ENCODE measurements at places on chromosomes 5 and 9.

DNA sequence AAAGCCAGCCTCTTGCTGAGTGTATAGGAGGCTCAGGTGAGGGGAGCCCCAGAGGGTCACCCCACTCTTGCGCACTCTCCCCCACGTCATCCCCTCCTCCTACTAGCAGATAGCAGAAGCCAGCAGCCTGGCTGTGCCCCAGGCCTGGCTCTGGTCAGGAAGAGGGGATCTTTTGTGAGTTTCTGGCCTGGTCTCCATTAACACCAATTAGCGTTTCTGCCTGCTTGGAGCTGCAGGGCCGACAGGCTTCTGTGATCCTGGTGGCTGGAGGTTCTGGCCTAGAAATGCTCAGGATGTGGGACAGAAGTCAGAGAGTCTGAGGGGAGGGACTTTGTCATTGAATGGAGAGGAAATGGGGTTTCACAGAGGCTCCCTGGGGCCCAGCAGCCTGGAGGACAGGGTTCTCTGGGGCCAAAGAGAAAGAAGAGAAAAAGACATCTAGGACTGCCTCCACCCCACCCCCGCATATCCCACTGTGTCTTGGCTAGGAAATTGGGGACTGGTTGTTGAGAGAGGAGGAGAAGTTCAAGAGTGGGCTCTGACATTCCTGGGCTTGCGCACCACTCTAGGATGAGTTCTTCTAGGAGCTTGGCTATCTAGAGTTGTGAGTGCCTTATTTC is 47.5 kb upstream of the ARAP3 start:
- no peak for ATAC-seq

DNA sequence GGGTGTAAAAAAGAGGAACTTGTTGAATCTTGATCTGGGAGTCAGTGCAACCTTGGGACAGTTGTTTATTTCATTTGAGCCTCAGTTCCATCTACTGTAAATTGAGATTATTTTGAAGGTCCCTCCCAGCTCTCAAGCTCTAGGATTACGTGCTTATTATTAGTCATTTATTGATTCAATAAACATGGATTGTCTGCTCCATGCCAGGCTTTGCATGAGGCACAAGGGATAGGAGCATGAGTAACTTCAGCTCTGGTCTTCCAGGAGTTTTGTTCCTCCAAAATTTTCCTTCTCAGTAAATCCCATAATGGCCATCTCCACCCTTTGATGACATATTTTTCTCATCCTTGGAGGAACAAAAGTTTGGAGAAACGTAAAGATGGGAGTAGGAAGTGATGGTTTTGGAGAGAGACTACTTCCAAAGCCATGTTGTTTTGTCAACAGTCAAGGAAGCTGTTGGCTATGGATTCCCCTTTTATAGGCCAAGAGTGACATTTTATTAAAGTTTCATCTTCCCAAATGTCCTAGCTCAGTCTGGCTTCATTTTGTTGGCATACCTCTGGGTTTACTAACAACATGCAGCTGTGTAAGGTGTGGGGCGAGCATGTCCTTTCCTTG is 244.6 kb downstream of the DMRT2 start:
- ATAC-seq, result no peak

DNA sequence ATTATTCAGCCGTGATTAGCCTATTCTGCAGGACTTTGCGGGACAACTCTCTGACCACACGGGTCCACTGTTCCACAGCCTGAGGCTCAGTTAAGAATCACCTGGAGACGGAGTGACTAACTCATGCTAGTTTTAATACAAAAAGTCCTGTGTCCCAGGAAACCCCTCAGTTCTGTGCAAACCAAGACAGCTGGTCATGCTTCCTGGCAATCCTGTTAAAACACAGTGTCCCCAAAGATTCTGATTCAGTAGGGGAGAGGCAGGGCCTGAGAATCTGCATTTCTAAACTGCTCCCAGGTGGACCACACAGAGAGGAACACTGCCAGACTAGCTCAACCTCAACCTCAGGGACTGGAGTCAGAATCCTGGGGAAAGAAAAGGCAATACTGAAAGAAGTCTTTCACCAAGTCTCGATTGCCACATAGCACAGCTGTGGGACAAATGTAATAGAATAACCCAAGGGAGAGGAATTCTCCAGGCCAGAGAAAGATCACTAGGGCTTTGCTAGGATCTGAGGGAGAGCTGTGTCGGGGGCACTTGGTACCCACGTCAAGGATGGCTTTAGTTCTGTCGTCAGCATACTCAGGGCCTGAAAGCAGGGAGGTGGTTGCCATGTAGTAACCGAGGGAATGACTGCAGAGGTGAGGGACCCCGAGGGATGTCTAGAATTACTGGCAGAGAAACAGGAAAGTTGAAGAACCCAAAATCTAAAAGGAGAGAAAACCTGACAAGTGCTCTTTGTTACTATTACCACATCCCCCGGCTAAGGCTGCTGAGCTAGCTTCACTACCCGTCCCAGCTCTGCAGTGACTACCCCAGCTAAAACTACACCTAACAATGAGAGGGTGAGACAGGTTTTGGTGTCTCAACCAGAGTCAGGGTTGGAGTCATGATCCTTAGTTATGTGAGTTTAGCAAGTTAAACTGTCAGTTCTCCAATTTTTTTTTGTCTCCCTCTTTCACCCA is 8.6 kb downstream of the SUSD1 start:
- ATAC-seq, result no peak

DNA sequence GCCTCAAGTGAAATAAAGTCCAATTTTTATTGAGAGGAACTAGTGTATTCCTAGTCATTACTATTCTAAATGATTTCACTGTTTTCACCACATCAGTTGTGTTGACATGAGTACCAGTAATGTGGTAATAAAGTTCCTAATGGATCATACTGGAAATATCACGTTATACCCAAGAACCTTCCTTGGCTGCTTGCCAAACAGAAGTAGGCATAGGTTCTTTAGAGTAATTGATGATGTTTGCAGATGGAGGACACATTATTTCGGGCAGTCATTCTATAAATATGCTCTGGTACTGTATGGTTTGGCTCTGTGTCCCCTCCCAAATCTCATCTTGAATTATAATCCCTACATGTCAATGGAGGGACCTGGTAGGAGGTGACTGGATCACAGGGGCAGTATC is 15.1 kb downstream of the SNCAIP start:
- no peak for ATAC-seq

GRCh38 chr9:18905883-18906629 is 127.0 kb downstream of the SAXO1 start:
- no peak for ATAC-seq

- no peak for ATAC-seq
Measured at GRCh38 chr9:124447297-124447661, 3.0 kb upstream of the ADGRD2 start.

DNA sequence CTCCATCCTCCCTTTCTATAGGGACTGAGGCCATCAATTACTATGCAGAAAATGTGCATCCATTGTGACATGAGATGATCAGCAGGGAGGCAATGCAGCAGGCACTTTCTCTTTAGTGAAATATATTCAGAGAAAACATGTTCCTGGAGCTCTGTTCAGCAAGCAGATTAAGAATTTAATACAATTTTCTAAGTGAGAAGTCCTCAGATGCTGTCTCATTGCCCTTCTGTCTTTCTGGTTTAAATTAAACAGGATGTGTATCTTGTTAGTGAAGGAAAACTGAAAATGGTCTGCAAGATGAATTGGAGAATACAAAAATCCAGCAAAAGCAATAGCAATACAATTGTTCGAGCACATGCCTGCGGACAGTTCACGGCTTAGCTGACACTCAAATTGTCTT is 445.8 kb upstream of the RIOK2 start:
- ATAC-seq, result no peak

DNA sequence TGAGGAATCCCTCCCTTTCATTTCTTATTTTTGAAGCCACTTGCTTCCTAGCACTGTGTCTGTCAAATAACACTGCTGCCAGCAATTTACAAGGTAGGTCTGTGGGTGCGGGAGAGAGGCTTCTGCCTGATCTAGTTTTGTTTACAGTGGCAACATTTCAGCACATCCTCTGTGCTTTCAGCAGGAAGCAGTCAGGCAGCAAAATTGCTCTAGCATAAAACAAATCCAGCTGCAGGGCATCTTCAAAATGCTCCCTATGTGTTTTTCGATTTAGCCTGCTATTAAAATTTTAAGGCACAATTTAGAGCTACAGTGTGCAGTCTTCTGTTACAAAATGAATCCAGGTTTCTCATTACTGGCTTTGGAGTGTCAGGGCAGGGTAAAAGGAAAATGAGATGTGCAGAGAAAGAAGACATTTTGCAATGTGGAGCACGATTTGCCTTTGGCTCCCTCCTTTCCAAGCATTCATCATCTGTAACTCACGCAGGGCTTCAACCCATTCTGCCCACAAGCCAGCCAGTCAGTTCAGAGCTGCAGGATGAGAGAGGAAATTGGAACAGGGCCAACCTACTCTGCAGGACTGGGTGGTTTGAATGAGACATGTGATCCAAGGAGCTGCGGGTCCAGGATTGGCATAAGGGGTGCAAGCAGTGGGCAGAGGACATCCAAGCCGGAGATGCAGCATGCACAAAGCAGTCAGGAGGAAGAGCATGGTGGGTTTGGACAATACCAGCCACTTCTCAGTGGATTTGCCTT is 143.4 kb upstream of the APC start:
- no peak for ATAC-seq

GRCh38 chr5:172424111-172424490 is 30.2 kb downstream of the SH3PXD2B start:
- ATAC-seq, result no peak

DNA sequence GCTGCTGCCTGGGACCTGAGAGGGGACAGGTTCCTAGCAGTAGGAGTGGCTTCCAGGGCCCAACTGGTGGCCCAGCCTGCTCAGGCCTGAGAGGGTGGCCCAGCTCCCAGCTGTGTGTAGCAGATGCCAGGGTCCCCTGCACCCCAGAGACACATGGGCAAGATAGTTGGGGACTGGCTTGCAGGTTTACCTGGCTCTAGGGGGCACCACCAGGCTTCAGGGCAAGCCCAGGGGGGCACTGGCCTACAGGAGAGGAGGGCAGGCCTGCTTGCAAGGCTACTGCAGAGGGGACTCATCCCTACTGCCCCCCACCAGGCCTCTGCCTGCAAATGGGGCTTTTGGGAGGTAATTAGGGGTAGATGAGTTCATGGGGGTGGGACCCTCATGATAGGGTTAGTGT is 123.3 kb downstream of the ZNF354C start:
- ATAC-seq, result no peak

- ATAC-seq, result no peak
Measured at GRCh38 chr5:76943006-76943405, 9.8 kb upstream of the CRHBP start.

GRCh38 chr5:89816038-89816437 is 593.5 kb downstream of the CETN3 start:
- no peak for ATAC-seq

DNA sequence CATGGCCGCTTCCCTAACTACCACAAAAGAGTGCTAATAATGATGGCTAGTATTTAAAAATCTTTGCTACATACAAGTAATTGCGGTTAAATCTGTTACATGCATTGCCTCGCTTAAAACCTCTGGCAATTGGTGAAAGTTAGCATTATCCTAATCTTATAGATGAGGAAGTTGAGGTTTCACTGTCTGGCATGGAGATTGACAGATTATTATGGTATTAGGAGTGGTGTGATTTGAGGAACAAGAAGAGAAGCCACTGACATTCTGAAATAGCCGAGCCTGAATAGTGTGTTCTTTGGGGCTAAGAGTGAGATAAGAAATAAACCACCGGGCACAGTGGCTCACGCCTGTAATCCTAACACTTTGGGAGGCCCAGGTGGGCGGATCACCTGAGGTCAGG is 45.3 kb upstream of the DPYSL3 start:
- ATAC-seq, result no peak

DNA sequence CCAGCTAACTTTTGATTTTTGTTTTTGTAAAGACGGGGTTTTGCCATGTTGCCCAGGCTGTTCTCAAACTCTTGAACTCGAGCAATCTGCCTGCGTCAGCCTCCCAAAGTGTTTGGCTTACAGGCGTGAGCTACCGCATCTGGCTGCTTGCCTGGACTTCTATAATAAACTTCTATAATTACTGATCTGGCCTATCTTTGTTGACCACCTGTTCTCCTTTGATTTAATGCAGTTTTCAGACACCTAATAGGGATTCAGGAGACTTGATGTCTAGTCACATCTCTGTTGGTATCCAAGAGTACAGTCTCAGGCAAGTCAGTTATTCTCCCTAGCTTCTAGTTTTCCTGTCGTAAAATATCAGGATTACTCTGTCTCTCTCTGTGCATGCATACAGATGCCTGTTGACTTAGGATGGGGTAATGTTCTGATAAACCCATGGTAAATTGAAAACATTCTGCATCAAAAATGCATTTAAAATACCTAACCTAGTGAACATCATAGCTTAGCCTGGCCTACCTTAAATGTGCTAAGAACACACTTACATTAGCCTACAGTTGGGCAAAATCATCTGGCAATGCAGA is 51.5 kb upstream of the NR3C1 start:
- ATAC-seq, result no peak

DNA sequence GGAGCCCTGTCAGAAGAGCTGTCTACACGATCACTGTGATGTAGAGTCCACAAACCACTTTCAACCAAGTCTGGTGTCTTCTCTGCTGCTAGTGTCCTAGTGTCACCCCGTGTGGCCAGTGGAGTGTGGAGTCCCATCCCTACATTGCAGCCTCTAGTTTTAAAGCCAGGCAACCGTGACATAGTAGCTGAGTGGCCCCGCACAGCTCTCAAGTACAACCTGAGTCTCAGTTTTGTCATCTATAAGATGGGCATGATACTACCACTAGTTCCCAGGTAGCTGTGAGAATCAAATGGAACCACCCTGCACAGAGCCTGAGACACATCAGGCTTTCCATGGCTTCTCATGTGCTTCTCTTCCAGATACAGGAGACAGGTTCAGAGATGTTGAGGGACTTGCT is 43.2 kb upstream of the AKNA start:
- ATAC-seq, result no peak

GRCh38 chr9:18299449-18299848 is 174.5 kb upstream of the ADAMTSL1 start:
- ATAC-seq, result no peak

- ATAC-seq, result no peak
Measured at GRCh38 chr9:81076131-81076530, 613.2 kb downstream of the TLE1 start.

DNA sequence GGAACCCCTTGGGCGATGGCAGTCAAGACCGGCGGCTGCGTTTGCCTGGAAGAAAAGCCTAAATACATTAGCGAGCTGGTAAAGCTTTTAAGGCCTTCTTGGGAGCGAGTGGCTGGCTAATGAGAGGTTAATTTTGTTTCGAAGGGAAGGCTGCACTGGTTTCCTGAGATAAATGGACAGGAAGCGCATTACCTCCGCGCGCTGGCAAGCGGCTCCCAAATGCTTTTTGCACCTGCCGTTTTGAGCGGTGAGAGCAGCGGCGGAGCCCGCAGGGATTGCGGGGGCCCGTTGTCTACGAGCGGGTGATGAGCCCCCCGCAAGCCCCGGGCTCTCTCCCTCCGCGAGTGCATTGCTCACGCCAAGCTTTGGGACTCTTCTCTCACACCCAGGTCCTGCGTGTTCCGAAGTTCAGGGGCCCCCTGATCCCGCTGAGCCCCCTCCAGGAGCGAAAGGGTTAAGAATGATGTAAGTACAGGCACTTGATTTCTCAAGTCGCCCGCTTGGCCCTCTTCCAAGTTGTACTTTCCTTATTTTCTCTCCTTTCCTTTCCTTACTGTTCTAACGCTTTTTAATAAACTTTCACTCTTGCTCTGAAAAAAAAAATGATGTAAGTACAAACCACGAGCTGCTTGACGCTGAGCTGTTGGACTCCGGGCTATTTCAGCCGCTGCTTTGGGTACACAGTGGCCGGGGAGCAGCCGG is 3.1 kb upstream of the RGMB start:
- ATAC-seq, result no peak

- no peak for ATAC-seq
Measured at GRCh38 chr9:134589748-134590147, 51.9 kb upstream of the COL5A1 start.
